ENCODE measurements at places on chromosomes 11 and 22.

- no peak for DNase-seq
Measured at GRCh38 chr22:29443861-29444792, 5.7 kb downstream of the RFPL1 start.

DNA sequence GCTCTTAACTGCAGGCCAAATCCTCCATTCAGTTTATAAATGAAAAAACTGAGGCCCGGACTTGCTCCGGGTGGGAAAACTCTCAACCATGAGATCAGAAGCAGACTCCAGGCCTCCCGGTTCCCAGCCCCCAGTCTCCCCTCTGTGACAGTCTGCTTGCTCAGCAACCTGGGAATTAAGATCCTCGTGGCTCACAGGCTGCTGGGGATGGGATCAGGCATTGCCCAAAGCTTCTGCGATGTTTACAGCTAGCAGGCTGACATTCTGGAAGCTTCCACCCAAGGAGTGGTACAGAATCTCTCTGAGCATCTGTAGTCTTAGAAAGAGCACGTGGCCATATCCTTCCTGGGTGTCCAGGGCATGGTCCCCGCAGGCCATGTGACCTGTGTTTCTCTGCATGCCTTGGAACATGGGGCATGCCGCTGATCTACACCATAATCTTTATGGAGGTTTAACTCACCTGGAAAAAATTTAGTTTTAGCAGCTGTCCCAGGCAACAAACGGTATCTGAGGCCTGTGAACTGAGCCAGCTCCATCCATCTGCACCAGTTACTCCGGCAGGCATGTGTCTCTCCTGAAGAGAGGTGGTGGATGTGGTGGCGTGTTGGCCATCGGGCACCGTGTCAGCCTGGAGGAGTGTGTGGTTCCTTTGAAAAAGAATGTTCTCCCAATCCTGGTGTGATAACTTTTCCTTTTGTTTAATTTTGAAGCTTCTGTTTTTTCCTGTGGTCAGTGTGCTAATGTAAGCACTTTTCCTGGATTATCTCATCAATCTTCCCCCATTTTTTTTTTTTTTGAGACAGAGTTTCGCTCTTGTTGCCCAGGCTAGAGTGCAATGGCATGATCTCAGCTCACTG lies 7.9 kb downstream of the FBLN1 start:
- DNase-seq = no peak

DNA sequence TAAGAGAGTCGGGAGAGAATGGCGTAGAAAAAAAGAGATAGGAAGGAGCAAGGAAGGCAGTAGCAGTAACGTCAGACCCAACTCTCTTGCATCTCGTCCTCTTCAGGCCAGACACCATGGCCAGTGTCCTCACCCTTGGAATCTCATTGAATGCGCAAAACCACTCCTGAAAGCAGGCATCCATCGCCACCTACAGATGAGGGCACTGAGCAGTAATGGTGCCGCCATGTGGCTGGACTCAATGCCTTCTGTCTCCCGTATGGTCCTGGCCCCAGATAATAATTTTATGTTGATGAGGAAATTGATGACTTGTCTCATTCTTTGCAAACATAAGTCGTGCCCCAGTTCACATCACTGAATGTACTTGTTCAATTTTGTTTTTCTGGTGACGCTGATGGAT lies 17.8 kb upstream of the ALX4 start:
- DNase-seq = no peak

DNA sequence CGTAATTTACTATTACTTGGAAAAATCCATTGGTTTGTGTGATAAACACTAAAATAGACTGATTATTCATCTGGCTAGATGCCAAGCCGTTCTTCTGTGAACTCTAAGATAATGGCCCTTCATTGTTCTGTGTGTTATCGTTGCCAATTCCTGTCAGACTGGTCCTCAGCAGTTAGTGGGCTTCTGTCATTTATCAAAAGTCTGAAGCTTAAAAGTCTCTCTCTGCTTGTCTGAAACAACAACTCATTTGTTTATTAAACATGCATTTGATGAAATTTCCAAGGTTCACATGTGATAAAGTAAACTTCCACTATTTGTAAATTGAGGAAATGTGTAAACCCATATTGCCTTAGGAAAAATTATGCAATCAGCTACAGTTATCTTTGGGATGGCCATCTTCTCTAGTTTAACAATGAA lies 21.1 kb upstream of the RDX start:
- DNase-seq = peak; percentile 8

- peak; percentile 97 for DNase-seq
Measured at GRCh38 chr22:47395481-47395880, 633.0 kb downstream of the TBC1D22A start.

GRCh38 chr11:60988658-60989057 lies 17.2 kb downstream of the CD6 start:
- no peak for DNase-seq

- no peak for DNase-seq
Measured at GRCh38 chr11:82757660-82758357, 24.1 kb upstream of the FAM181B start.

- no peak for DNase-seq
Measured at GRCh38 chr22:22235558-22235957, 9.0 kb upstream of the VPREB1 start.

Data from SHP77 treated with DMSO at 0.1 percent for 48 hours (cell line).